AG09319 (cell line): ENCODE measurements at places on chromosomes 2 and 18.
A peak's percentile ranks its signal among the peaks of the same experiment; 100 is the strongest.

GRCh38 chr2:7191932-7192331, 274.7 kb downstream of the RNF144A start:
- peak; percentile 12 for DNase-seq

DNA sequence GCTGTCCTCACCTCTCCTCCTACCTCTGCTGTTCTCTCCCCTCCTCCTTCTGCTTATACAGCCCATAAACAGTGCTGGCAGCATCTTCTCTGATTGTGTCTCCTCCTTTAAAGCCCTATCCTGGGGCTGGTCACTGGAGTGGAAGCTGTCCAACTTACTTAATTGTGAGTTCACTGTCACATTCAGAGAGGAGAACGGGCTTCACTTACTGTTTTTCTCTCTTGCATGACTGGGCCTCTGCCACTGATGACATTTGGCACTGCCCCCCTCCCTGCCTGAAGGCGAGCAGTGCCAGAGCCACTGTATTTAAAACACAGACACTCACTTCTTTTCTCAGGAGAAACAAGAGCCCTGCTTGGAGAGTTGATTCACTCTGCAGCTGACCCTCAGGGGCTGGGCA, 12.3 kb downstream of the GAD1 start:
- DNase-seq: no peak

DNA sequence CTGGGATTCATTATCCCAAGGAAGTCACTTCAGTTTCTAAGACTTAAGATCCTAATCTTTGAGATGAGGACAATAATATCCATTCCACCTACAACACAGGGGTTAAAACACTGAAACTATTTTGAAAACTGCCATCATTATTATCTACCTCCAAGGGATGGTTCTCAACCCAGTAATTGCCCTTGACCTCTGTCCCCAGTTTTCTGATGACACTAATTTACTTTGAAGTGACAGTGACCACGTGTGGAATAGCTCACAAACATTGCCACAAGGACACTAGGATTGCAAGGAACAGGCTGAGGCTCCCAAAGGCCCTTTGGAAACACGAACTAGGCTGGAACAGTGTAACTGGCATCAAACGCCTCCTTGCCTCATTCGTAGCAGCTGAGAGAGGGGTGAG, 78.4 kb downstream of the UXS1 start:
- no peak for DNase-seq

DNA sequence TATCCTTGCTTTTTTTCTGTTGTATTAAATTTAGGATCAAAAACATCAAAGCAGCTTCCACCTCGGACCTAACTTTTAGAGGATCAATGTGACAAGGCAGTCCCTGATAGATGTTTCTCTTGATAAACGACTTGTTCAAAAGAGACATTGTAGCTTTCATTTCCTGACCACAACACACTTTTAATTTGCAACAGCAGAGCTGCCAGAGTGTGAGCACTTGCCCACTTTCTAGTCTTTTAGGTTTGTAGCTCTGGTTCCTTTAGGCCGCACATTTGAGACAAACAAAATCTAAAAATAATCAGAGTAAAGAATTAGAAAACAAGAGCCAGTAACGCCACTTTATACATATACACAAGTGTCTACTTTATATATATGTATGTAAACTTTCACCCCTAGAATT, 3.1 kb downstream of the FIGN start:
- DNase-seq: no peak

DNA sequence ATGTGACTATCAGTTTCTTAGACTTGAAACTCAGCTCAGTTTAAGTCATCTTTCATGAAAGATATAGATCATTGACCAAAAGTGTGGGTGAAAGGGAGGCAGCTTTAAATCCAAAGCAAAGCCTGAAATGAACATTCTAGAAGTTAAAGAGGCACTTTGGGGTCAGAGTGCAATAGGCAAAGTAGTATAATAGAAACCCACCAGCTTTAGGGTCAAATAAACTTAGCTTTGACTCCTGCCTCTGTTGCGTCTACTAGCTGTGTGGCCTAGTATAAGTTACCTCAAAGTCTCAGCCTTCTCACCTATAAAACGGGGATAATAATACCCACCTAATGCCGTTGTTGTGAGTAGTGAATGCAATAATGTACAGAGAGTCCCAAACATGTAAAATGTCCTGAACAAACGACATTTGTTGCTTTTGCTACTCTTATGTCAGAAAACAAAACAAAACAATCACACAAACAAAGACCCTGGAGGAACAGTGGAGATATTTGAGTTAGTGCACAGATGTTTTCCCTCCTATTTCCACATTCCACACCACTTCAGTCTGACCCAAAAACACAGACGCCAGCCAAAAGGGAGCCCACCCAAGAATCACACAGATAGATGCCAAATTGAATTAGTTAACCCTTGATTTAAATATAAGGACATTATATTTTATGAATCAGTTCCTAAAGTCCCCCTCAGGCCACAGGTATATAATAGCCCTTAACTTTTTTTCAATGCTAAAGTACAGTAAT, 657.0 kb downstream of the ARHGAP15 start:
- DNase-seq: no peak

- DNase-seq: no peak
Observed at GRCh38 chr2:207055257-207055656, 110.5 kb downstream of the KLF7 start.

DNA sequence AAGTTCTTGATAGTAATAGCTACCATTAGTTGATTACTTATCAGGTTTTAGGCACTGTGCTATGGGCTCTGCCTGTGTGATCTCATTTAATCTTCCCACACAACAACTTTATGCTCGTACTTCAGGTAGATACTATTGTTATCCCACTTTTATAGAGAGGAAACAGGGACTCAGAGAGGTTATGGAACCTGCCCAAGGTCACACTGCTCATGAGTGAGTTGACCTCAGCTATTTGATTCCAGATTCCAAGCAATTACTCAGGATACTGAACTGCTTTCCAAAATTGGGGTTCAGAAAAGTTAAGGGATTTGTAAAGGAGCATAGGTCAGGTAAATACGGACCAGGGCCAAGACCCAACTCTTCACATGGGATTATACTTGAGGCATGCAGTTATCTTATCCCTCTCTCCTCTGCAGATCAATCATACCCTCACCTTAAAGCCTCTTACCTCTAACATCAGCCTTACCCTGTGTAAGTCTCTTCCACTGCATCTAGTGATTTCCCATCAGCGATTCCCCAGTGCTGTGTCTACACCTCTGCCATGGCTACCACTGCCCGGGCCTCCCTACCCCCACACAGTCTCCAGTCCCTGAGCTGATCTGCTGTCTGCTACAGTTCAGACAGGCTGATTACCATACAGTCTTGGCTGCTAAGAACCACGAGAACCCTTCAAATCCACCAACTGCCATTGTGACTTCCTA, 74.4 kb downstream of the ANTXR1 start:
- DNase-seq: no peak
